Right lobe of liver (tissue), 6 donors: ENCODE measurements at places on chromosomes 11 and 22. TPM values are rescaled to one million over a fixed set of nuclear protein-coding genes. Genes with fewer than 3 reads are reported as not detected.

GRCh38 chr11:108632041-108632704 is 32.7 kb upstream of the DDX10 start:
- DNase-seq = no peak

DNA sequence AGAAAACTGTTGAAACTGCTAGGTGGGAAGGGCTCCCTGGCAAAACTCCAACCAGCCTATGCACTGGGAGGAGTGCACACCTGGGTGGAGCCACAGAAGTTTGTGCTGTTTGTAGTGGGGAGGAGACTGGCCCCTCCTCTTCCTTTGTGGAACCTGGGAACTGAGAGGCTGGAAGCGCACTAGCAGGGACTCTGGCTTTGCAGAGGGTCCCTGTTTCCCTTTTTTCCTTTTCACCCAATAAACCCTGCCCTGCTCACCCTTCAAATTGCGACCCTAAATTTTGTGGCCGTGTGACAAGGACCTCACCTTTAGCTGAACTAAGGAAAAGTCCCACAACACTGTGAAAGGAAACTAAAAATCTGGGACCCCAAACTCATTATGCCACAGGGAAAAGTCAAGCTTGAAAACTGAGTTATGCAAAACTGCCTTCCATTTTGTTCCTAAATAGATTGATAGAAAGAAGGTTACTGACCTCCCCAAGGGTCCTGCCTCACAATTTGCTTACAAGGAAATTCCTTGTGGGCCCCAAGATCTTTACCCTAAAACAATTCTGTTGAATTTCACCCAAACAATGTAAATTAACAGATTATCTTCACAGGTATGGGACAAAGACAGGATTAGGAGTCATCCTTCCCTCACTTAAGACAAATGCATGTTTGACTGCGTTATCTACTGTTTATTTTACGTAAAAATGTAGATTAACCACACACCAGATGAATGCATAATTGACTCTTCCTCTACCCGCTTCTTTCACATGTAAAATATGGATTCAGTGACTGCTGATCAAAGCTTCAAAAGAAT is 81.0 kb downstream of the SLC36A4 start:
- no peak for DNase-seq

Gene SYT8
- 0.68 TPM for total RNA-seq

- DNase-seq = no peak
Observed at GRCh38 chr22:21101877-21102638, 56.3 kb downstream of the LRRC74B start.

- DNase-seq = no peak
Observed at GRCh38 chr11:64900263-64900678, 16.7 kb downstream of the ATG2A start.

GRCh38 chr11:69647390-69647748 is 6.4 kb downstream of the CCND1 start:
- peak; percentile 17 for DNase-seq

Gene EFCAB6
- total RNA-seq = 0.29 TPM
